ENCODE measurements at places on chromosomes 4 and X.

- no peak for DNase-seq
These were observed 202.7 kb downstream of the NR3C2 start for GRCh38 chr4:148239494-148239985.

DNA sequence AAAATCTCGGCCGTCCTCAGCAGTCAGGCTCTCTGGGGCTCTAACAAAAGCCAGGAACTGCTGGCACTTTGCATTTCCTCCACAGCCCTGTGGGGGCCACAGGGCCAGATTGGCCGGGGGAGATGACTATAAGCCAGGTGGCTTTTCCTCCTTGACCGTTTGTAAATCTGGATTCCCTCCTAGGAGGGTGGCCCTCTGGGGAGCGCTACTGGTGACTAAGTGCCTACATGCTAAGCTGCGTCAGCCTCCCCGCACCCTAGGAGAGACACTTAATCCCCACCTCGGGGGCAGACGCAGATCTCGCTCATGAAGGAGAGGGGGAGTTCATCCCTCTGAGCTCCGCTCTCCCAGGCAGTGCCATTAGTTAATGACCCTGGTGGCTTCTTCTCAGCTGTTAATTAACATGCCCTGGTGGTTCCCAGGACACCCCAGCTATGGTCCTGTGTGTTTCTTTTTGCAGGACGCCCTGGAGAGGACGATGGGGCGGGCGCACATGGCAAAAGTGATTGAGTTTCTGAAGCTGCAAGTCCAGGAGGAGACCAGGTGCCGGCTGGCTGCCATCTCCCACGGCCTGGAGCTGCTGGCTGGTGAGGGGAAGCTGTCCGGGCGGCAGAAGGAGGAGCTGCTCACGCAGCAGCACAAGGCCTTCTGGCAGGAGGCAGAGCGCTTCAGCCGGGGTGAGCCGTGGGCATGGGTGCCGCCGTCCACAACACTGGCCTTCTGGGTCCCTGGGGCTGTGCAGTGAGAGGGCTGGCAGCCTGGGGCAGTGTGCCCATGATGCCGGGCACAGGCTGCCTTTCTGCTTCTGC lies 41.6 kb downstream of the EVC start:
- no peak for DNase-seq

DNA sequence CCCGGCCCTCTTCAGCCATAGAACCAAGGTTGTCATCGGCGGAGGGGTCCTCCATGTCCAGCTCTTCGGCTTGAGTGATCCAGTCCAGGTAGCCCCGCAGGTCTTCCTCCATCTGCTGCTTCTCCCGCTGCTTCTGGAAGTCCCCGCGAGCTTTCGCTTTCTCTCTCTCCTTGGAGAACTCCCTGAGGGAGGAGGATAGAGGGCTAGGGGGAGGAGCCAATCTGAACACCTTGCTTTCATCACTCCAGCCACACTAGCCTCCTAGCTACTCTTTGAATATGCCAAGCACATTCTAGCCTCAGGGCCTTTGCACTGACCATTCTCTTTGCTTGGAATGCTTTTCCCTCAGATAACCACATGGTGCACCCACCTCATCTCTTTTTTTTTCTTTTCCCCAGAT lies 6.2 kb downstream of the CACNA1F start:
- no peak for DNase-seq

GRCh38 chr4:44996276-44996845 lies 270.0 kb upstream of the GNPDA2 start:
- no peak for DNase-seq

- DNase-seq: no peak
These were observed 67.6 kb downstream of the JAKMIP1 start for GRCh38 chr4:6132716-6133115.

DNA sequence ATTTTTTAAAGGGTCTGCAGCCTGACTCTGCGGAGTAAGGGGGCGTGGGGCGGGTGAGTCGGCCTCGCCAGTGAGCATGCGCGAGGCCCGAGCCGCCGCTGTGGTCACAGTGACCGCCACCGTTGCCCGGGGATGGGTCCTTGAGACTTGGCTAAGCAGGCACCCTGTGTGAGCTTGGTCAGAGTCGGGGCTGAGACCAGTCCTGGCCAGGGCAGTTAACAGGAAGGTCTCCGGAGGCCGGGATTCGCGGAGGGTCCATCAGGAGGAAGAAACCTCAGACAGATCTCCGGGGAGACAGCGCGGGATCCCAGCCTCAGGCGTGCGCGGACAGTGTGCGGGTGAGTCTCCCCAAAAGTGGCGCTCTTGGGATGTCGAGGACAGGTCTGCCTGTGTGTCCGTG lies 1384.4 kb upstream of the PCDH10 start:
- no peak for DNase-seq

DNA sequence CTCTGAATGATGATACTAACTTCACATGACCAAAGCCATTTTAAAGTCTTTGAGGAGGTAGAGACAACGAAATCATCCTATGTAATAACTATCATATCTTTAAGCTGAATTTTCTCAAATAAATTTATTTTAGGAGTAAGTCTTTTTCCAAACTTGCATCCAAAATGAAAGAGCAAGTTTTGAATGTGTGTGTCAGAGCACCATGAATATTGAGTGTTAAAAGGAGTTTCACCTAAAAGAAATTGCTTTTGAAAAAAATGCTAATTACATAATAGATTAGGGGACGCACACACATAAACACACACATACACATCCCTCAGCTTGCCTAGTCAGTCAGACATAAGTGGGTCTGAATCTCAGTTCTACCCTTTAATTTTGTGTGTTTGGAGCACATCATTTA lies 1.9 kb downstream of the ANK2 start:
- no peak for DNase-seq

DNA sequence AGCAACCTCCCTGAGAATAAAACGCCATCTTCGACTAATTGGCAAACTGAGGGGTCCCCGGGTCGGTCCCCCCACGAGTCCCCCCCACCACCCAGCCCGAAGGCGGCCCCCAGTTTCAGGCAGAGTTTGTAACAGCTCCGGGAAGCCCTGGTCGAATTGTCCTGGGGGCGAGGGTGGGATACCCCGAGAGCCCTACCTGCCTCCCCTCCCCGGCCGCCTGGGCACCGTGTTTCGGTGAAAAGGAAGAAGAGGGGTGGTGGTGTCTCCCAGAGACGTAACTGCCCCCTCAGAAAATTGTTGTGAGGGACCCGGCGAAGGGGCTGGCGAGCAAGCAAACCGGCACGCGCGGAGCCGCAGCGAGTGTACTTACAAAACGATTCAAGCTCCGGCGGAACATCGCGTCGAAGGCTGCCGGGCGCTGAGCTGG lies 1.2 kb downstream of the ATP11C start:
- DNase-seq: peak; percentile 0

- DNase-seq: no peak
These were observed 161.3 kb upstream of the PCDH18 start for GRCh38 chr4:137693641-137694040.

DNA sequence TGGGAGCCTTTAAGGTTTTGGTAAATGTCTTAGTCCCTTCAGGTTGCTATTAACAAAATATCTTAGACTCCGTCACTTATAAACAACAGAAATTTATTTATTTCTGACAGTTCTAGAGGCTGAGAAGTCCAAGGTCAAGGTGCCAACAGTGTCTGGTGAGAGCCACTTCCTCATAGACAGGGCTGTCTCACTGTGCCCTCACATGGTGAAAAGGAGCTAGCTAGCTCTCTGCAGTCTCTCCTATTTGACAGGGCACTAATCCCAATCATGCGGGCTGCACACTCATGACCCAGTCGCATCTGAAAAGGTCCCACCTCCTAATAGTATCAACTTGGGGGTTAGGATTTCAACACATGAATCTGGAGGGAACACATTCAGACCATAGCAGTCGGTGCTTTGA lies 63.4 kb upstream of the KLF3 start:
- no peak for DNase-seq

DNA sequence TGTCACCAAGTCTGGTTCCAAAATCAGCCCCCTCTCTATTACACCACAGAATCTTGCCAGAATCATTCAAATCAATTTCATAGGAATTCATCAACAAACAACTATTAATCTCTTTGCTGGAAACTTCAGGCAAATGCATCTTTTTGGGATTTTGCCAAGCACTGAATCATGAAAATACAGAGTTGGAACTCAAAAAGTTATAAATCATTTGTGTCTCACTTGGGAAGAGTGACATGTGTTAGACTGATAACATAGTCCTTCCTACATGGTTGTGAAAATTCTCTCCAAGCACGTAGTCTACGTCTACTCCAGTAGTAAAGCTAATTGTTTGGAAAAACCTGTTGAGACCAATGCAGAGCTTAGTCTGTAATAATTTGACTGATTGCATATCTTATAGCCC lies 19.0 kb downstream of the CXCL8 start:
- DNase-seq: no peak

DNA sequence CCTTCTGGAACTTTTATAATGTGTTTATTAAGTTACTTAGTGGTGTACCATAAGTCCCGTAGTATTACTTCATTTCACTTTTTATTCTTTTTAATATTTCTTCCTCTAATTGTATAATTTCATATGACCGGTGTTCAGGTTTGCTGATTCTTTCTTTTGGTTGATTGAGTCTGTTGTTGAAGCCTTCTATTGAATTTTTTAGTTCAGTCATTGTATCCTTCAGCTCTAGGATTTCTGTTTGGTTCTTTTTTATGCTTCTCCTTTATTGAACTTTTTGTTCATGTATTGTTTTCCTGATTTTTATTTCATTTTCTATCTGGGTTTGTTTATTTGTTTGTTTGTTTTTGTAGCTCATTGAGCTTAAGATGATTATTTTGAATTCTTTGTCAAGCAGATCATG lies 8.8 kb downstream of the CEP44 start:
- DNase-seq: no peak

DNA sequence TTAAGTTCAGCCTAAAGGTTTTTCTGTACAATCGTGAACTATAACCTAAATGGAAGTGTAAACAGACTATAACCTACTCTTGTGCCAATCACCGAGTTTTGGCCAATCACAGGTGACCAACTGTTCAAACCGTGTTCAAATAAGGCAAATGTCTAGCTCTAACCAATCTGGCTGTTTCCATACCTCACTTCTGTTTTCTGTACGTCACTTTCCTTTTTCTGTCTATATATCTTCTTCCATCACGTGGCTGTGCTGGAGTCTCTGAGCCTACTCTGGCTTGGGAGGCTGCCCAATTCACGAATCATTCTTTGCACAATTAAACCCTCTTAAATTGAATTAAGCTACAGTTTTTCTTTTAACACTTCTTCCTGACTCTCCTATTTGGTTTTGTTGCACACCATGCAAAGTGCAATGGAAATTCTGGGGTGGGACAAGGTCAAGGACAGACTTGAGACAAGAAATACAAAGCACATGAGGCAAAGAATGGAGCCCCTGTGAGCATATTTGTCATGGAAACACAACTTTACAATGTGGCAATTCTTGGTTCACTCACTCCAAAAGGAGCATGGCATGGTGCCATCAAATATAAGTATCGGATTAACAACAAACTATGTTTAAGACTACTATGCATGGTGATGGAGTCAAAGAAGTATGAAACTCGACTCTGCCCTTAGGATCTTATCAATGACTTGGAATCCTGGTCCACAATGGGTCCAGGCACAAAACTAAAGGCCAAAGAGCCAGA lies 115.7 kb upstream of the FAM9B start:
- DNase-seq: no peak

DNA sequence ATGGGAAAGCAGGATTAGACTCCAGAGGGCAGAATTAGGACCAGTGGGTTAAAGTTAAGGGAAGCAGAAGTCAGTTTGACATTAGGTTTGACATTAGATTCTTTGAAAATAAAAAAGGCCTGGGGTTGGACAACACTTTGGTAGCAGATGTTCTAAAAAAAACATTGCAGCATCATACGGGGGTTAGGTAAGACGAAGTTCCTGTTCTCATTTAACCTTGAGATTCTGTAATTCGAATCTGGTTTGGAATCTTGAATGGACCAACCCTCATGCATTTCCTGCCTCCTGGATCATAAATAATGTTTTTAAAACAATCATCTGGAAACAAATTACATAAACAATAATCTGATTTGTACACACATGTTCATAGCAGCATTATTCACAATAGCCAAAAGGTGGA lies 181.0 kb downstream of the SHROOM3 start:
- no peak for DNase-seq

GRCh38 chr4:4333265-4333706 lies 43.2 kb downstream of the ZBTB49 start:
- no peak for DNase-seq

- no peak for DNase-seq
These were observed 3.3 kb downstream of the TMEM185A start for GRCh38 chrX:149628280-149628679.

GRCh38 chr4:176277162-176277904 lies 8.3 kb upstream of the ASB5 start:
- peak; percentile 51 for DNase-seq

- no peak for DNase-seq
These were observed 21.2 kb downstream of the PPAT start for GRCh38 chr4:56414135-56414670.

DNA sequence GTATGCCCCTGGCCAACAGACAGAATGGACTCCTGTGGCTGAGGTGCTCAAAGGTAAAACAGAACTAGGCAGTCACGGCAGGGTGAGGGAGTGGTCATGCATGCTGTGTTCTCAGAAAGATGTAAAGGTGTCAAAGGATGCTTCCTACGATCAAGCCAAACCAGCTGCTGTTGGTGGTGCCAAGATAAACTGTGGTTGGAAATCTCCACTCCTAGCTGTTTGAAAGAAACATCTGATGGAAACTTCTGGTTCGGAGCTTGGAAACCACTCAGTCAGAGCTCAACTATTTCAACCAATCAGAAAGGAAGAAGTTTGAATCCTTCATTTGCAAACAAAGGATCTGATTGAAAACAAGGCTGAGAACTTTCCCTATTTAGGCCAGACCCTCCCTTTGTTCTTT lies 68.5 kb upstream of the DDX60 start:
- no peak for DNase-seq

- peak; percentile 2 for DNase-seq
These were observed 304.1 kb upstream of the TECRL start for GRCh38 chr4:64713256-64713840.

- DNase-seq: peak; percentile 41
These were observed 8.4 kb upstream of the VSIG1 start for GRCh38 chrX:108036298-108036973.

- DNase-seq: no peak
These were observed 29.6 kb downstream of the LEF1 start for GRCh38 chr4:108139089-108139488.

- no peak for DNase-seq
These were observed 174.6 kb downstream of the SHOX start for GRCh38 chrX:805103-805670.

DNA sequence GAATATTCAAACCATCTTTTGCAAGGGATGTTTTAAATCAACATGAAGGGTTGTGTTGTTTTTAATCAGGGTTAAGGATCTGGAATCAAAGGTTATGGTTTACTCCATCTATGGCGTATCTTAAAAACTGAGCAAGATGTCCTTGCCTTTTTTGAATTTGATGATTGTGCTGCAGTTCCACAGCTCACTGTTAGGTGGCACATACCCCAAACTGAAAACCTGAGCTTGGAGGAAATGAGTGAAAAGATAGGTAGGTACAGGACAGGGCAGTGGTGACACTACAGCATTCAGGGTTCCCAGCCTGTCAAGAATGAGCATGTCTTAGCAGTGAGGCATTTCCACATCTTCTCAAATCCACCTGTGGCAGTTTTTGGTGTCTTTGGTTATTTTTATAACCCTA lies 13.1 kb upstream of the EOLA1 start:
- DNase-seq: no peak

- no peak for DNase-seq
These were observed 67.7 kb upstream of the PGRMC2 start for GRCh38 chr4:128355305-128355704.

All from amniotic stem cell (primary cell).